ENCODE measurements at places on chromosomes 6 and 20.

DNA sequence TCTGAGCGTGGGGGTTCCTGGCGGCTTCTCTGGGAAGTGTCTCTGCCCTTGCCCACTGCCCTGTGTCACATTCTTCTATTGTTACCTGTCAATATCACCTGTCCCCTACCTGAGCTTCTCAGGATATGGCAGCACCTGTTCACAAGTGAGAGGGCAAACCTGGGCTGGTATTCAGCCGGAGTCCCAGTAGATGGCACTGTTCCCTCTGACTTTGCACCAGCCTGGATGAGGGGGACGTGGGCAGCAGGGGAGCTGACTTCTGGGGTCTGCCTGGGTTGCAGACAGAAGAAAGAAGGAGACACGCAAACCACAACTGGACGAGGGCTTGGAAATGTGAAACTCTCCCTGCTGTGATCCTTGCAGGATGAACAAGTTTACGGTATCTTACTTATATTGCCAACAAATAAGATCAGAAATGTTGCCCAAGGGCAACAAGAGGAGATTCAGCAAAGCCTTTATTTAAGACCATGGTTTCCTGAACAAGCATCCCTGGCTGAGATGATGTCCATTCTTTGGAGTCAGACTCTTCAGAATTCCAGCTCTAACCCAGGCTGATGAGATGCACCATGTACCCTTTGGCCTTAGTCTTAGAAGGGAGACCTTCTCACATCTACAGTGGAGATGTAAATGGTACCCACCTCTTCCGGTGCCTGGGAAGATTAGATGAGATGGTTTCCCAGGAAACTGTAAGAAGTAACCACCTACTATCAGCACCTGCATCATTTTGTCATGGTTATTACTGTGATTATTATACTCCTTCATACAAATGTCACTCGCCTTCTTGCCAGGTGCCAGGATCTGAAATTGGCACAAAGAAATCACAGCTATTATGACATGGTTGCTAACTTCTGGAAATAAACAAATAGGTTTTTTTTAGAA, 400.0 kb upstream of the CDH4 start:
- no peak for DNase-seq

DNA sequence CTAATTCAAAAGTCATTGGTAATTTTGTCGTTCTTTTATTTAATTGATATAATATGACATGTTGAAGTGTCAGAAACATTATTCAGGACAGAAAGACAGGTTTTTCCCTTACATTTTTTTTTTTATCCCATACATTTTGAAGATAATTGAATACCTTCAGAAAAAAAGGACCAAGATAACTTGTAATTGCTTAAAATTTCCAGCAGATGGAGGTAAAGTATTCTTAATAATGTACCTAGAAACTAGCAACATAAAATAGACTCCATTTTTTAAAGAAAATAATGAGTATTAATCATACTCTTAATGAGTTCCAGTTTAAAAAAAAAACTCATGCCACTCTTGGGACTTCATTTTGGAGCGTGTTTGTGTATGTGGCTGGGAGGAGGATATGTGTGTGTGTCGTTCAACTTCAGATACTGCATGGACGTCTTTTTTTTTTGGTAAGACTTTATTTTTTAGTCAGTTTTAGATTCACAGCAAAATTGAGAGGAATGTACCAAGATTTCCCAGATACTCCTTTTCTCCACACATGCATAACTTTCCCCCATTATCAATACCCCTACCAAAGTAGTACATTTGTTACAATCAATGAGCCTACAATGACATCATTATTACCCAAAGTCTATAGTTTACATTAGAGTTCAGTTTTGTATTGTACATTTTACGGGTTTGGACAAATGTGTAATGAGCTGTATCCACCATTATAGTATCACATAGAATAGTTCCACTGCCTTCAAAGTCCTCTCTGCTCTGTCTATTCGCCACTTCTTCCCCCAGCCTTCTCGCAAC, 79.4 kb downstream of the ROS1 start:
- peak; percentile 15 for DNase-seq

DNA sequence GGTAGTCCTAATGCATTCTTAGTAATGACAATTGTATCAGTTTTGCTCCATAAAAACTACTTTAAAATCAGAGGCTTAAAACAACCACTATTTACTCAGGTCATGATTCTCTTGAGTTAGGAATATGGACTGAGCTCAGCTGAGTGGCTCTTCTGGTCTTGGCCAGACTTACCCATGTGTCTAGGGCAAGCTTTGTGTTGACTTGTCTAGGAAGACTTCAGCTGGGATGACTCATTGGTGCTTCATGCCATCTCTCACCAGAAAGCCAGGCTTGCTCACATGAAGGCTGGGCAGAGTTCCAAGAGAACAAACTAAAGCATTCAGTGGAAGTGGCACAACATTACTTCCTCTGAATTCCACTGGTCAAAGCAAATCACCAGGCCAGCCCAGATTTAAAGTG, 155.3 kb downstream of the DHX35 start:
- no peak for DNase-seq

- peak; percentile 21 for DNase-seq
Observed at GRCh38 chr6:42694586-42694985, 27.8 kb downstream of the PRPH2 start.

- DNase-seq: no peak
Observed at GRCh38 chr6:157779705-157780604, 43.1 kb upstream of the SNX9 start.

DNA sequence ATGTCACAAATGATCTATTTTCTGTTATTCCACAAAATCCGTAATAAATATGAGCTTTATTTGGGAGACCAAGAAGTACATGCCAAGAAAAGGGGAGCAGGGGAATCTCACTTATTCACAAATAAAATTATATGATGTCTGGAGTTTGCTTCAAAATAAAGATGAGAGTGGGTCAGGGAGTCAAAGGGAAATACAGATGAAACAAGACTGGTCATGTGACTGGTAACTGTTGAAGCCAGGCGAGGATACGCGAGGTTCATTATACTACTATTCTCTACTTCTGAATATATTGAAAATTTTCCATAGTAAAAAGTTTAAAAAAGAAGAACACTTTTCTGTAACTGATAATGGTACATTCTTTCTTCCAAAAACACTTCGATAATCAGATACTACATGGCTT, 14.6 kb downstream of the EPB41L2 start:
- DNase-seq: peak; percentile 55

- DNase-seq: no peak
Observed at GRCh38 chr6:121670511-121670910, 235.1 kb downstream of the GJA1 start.

DNA sequence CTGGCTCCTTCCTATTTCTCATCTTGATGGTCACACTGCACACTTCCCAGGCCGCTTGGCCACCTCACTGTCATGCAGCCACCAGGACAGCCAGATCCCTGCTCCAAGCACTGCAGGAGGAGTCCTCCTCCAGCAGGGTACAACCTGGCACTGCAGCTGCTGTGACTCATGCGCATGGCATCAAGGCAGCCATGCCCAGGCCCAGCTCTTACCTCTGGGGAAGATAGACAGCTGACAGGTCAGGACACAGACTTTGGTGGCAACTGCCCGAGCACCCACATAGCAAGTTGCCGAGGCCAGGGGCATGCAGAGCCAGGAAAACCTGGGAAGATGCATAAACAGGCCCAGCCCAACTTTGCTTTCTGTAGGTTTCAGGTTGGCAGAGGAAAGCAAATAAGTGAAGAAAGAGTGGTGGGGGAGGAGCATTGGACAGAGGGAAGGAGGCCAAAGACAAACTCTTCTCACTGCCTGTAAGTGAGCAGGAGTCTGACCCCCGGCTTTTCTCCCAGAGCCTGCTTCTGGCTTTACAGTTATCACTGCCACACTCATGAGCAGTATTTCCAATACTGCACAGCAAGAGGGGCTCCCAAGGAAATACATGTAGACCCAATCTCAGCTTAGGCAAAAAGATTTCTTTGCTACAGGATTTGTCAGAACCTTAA, 38.8 kb downstream of the SLC22A3 start:
- DNase-seq: peak; percentile 42

- DNase-seq: no peak
Observed at GRCh38 chr20:61360940-61361339, 108.9 kb downstream of the CDH4 start.

DNA sequence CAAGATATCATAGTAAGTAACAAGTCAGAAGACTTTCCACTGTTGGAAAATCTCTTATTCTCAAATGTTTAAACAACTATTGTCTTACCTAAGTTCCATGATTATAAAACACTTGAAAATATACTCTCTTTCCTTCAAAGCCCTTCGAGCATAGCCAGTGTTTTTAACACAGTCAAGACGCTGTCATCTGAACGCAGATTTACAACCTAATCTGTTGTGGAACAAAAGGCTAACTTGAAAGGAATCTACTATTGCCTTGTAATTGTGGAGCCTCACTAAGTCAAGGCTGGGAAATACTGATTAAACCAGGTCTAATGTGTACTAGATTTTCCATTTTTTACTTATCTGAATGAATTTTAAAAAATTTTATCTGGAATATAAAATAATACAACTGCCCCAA, 205.8 kb downstream of the TRDN start:
- DNase-seq: no peak

GRCh38 chr20:16477632-16478031, 95.6 kb downstream of the KIF16B start:
- DNase-seq: no peak

DNA sequence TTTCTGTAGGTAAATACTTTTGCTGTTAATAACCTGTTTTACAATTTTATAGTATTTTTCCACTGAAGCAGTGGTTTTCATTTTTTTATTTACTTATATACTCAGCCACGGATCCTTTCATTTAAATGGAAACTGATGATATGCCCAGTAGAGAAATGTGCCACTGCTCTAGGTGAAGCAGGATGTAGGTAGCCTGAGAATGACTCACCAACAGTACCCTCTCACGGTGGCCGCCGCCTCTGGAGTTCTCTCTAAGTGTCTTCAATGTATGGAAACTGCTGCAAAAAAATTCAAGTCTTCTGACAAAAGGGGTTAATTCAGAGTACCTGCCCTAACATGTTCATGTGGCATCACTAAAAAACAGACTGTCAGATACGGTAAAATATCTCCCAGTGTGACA, 6.4 kb downstream of the EYA4 start:
- DNase-seq: no peak

DNA sequence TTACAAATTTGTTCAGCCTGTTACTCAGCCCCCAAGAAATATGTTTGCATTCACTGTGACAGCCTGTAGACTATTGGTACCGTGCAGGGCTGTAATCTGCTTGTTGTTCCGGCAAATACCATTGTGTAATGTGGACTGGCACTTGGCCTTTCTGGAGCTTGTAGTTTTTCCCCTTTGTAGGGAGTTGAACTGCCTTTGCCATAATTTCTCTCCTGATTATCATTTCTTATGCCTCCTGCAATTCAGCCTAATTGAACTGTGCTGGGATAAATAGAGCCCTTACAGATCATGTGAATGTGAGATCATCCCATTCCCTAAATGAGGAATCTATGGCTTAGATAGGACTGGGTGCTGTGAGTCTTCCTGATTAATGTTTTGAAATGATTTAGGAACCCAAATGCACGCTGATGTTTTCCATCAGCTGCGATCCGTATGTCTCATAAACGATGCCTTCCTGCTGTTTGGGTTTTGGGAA, 185.1 kb downstream of the JARID2 start:
- peak; percentile 44 for DNase-seq

DNA sequence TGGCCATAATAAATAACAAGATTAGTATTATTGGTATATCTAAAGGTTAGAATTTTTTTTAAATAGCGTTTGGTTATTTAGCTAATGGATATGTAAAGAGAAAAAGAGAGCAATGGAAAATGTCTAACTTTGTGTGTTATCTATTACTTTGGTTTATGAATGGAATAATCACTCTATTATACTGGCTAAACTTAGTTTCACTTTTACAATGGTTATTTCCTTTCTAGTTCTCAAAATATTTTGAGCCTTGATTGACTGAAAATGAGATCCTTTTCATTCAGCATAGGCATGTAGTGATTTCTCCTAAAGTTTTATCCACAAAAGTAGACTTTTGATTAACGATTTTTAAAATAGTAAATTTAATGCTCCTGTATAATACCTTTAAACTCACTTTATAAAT, 51.6 kb upstream of the MLIP start:
- DNase-seq: no peak

GRCh38 chr6:160789263-160790027, 87.4 kb downstream of the PLG start:
- no peak for DNase-seq

DNA sequence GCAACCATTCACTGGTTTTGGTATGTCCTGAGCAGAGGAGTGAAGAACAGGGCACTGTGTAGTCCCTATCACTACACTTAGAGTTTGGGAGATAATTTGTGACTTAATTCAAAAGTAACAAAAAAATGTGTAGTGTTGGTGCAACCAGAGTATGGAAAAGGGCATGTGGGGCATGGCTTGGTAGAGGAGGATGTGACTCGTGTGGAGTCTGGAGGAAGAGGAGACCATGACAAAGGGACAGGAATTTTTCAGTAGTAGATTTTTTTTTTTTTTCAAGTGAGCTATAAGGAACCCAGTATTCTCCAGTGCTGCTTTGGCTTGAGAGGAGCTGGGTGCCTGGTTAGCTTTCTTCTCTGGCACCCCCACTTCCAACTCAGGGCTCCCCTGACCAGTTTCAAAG, 5.1 kb downstream of the MTRES1 start:
- DNase-seq: no peak

DNA sequence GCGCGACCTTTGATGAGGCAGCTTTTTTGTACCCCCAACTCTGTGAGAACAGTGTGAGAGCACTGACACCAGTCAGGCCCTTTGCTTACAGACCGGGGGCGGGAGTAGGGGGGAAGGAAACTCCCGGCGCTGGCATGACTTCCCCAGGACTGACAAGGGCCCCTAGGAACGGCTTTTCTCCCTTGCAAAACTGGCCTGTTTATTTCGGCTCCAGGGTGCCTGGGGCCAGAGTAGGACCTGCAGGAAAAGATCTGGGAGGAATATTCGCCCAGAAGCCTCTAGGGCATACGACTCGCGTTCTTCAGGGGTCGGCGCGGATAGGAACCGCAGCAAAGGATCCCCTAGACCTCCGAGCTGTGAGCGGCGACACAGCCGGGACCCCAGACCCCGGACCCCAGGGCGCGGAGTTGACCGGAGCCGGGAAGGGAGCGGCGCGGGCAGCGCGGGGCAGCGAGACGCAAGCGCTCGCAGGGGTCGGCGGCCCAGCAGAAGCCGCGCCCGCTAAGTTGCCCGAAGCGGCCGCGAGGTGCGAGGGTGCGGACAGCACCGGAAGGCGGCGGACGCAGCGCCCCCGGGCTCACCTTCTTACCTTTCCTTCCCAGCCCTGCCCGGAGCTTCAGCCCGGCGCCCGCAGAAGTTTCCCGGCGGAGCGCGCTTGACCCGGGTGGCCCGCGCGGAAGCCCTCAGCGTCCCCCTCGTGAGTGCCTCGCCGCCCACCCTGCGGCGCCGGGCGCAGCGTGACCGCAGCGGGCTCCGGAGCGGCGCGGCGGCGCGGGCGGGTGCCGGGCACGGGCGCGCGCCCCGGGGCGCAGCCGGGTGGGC, at the start of gene POPDC3:
POPDC3 (minus strand) TSS at position 771 of the 822 bp plus-strand sequence. CDS start 18,105 bp downstream, outside the sequence.
- peak; percentile 63 for DNase-seq

- DNase-seq: no peak
Observed at GRCh38 chr6:3163248-3163594, 5.9 kb upstream of the TUBB2A start.

Measured in muscle of leg (tissue), 16 donors.